ENCODE measurements at places on chromosomes 11 and 22.

DNA sequence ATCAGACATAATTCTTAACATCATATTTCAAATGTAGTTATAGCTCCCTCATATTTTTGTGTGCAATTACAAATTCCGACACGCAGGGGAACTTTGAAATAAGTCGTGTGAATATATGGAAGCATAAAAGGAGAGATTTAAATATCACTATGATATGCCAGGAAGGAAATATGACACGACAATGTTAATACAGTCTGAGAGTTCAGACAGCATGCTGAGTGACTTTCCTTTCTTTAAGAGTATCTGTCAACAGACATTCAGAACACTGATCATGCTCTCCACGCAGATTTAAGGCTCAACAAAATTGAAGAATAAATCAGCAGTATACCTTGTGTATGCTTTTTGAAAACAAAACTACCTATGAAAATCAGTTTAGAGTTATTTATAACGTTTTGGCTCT is 232.6 kb upstream of the CARD18 start:
- no peak for DNase-seq

DNA sequence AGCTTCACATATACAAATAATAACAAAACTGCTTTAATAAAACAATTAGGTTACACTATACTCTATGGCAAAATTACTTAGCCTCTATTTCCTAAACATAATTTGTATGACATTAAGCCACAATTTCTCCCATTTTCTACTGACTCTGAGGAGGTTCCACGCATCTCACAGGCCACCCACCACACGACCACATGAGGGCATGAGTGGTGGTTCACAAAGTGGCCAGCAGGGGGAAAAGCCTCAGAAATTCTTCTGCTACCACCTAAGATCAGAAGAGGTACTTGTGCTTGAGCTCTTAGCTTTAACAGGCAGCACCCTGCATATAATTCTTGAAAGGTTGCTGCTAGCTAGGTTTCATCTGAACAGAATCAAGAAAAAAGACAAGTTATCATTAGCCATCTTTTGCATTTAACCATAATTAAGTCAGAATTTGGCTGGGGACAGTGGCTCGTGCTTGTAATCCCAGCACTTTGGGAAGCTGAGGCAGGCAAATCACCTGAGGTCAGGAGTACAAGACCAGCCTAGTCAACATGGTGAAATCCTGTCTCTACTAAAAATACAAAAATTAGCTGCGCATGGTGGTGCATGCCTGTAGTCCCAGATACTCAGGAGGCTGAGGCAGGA is 7.7 kb downstream of the LPXN start:
- peak; percentile 33 for DNase-seq

GRCh38 chr22:19448076-19448607 is 631 bp upstream of the C22orf39 start:
- peak; percentile 74 for DNase-seq

DNA sequence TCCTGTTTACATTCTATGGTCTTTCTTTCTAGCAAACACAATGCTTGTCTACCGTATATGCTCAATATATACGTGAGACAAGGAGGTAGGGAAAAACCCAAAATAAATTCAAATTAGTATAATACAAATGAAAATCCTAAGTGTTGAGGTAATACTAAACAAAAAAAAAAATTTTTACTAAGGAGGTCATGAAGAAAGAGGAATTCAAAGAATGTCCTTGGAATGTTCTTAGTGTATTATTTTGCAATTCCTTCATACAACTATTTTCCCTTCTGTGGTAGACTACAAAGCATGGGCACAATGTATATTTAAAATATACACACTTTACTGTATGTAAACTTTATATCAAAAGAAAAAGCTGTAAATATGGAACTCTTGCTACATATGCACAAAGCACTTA is 36.4 kb downstream of the PIK3C2A start:
- DNase-seq: no peak

DNA sequence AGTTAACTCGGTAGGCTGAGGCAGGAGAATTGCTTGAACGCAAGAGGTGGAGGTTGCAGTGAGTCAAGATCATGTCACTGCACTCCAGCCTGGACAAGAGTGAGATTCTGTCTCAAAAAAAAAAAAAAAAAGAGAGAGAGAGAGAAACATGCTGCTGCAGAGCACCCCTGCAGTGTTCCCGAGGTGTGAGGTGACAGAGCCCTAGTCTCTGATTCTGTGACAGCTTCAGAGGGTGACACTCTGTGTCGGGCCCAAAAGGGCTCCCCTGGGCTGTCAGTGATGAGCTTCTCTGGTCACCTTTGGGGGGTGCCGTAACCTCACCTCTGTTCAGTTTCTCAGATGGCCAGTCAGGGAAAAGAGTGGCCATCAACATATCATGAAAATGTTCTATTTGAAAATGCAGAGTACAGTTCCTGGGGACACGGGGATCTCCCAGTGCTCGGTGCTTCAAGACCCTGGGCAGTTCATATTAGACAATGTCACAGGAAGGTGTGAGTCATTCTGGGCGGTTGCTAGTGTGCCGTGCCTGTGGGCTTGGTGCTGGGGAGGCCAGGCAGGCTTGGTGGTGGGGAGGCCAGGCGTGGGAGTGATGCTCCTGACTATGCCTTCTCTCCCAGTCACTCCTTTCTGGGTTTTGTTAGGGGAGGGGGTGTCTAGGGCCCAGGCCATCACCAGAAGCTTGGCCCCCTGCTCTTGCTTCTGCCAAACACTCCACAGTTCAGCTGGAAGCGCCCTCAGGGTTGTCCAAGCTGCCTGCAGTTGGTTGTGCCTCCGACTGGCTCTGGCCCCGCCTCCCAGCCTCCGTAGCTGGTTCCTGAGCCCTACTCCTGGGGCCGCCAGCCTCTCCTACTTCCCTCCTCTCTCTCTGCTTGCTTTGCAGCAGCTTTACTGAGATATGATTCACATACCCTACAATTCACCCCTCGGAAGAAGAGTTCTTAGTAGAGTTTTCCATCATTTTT is 52.5 kb upstream of the CLDN5 start:
- DNase-seq: no peak

DNA sequence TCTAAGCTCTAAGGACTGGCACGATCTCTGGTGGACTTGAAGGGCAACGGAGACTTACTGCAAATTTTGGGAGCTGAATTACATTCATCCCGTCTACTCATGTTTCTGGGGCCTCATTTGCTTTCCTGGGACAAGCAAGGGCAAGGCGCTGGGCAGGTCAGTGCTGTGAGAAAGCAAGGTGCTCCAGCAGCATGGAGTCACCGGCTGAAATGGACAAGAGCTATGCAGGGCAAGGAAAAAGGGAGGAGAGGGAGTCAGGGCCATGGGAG is 25.6 kb downstream of the FLI1 start:
- DNase-seq: no peak

GRCh38 chr11:7586376-7586775 is 72.6 kb downstream of the PPFIBP2 start:
- DNase-seq: no peak

- DNase-seq: peak; percentile 89
Measured at GRCh38 chr22:48259991-48260670, 1497.7 kb downstream of the TBC1D22A start.

DNA sequence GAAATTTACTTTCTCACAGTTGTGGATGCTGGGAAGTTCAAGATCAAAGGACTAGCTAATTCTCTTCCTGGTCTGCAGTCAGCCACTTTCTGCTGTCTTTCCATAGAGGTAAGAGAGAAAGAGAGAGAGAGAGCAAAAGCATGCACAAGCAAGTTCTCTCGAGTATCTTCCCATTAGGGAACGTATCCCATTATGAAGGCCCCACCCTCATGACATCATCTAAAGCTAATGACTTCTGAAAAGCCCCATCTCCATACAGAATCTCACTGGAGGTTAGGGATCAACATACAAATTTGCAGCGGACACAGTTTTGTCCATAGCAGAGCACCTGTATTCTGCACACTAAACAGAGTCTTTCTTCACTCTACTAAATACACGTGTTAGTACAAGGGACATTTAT is 17.4 kb upstream of the SLC22A9 start:
- no peak for DNase-seq

GRCh38 chr22:23580576-23581259 is 628 bp upstream of the IGLL1 start:
- DNase-seq: no peak

- no peak for DNase-seq
Measured at GRCh38 chr11:7501894-7502293, 11.9 kb upstream of the PPFIBP2 start.

DNA sequence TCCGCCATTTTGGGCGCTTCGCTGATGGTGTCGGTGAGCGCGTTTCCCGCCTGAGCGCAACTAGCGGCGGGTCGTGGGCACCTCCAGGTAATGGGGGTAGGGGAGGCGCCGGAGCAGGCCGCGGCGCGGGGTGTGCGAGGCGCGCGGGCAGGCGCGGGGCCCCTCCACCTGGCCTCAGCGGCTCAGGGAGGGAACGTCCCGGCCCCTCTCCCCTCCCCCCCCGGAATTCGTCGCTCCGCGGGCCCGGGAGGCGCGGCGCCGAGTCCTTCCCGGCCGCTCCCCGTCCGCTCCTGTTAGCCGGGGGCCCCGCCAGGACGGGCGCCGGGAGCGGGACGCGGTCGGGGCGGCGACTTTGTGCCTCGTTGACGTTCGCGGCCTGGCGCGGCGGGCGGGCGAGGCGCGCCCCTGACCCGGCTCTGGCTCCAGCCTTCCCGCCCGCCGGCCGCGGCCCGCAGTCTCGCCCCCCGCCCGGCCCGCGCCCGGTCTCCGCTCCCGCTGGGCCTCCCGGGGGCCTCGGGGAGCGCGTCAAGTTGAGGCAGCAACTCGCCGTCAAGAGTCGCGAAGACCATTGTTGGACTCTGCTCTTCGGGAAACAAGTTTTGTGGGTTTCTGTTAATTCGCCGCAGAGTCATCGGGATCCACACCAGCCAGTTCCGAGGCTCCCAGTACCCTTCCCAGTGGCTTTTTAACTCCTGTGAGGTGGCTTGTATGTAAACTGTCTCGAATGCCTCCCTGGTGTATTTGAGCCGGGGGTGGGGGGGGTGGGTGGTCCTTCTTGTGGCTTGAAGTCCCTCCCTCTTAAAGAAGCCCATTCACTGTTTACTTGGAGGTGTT is at the start of gene PPP6R3:
PPP6R3 (plus strand) TSS at position 12 of the 834 bp plus-strand sequence. CDS start 76,913 bp downstream, outside the sequence.
- no peak for DNase-seq

DNA sequence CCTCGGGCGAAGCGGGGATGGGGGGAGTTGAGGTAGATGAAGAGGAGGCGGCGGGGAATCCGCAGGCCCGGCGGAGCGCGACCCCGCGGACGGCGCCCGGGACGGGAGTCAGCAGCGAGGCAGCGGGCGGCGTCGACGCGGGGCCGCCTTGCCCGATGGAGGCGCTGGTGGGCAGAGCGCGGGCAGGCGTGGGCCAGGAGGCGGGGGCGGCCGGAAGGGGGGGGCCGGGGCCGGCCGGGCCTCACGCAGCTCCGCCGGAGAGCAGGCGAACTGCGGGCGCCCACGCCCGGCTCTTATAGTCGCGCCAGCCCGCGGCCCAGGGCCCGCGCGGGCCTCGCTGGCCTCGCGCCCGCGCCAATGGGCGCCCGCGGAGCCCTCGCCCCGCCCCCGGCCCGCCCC is at the start of gene IGF2:
IGF2 (minus strand) TSS at position 267 of the 399 bp plus-strand sequence. CDS start 3,866 bp downstream, outside the sequence.
- no peak for DNase-seq

GRCh38 chr11:96279018-96279895 is 63.7 kb downstream of the MAML2 start:
- no peak for DNase-seq
